A549 treated with DMSO at 1 μM for 4 hours (cell line): ENCODE measurements at places on chromosomes 1 and 21. TPM values are rescaled to one million over a fixed set of nuclear protein-coding genes. Genes with fewer than 3 reads are reported as not detected.

Gene EDN2
- 2.8 to 4.8 TPM (median 3.7 TPM) in 5 replicates for total RNA-seq

Gene INAVA
- total RNA-seq = 40.0 to 45.9 TPM (median 41.7 TPM) in 5 replicates

Gene PRELP
- 0.02 TPM in 2 of 5 replicates, not detected in the others for total RNA-seq

Gene MROH9
- total RNA-seq = not detected in 5 replicates

Gene SH3BGR
- total RNA-seq = 1.00 to 1.8 TPM (median 1.4 TPM) in 5 replicates

Gene PLA2G5
- total RNA-seq = not detected in 5 replicates

Gene ACTN2
- 0.01 to 0.10 TPM (median 0.09 TPM) in 3 of 5 replicates, not detected in the others for total RNA-seq

Gene PCP4
- not detected in 5 replicates for total RNA-seq

Gene BEND5
- total RNA-seq = not detected in 5 replicates

Gene FASLG
- 0.12 TPM in 1 of 5 replicates, not detected in the others for total RNA-seq

Gene RABGGTB
- total RNA-seq = 73.5 to 85.8 TPM (median 77.2 TPM) in 5 replicates

Gene GPN2
- 18.5 to 27.5 TPM (median 25.9 TPM) in 5 replicates for total RNA-seq

Gene GBP5
- total RNA-seq = 0.02 to 0.10 TPM (median 0.03 TPM) in 3 of 5 replicates, not detected in the others

Gene HSF2BP
- total RNA-seq = 1.2 to 2.0 TPM (median 1.6 TPM) in 5 replicates

Gene ENSA
- total RNA-seq = 123 to 149 TPM (median 132 TPM) in 5 replicates
